Substantia nigra (tissue), 51 donors: ENCODE measurements at places on chromosomes 3 and 15.

GRCh38 chr3:66747696-66748095 lies 246.9 kb upstream of the LRIG1 start:
- DNase-seq: no peak

DNA sequence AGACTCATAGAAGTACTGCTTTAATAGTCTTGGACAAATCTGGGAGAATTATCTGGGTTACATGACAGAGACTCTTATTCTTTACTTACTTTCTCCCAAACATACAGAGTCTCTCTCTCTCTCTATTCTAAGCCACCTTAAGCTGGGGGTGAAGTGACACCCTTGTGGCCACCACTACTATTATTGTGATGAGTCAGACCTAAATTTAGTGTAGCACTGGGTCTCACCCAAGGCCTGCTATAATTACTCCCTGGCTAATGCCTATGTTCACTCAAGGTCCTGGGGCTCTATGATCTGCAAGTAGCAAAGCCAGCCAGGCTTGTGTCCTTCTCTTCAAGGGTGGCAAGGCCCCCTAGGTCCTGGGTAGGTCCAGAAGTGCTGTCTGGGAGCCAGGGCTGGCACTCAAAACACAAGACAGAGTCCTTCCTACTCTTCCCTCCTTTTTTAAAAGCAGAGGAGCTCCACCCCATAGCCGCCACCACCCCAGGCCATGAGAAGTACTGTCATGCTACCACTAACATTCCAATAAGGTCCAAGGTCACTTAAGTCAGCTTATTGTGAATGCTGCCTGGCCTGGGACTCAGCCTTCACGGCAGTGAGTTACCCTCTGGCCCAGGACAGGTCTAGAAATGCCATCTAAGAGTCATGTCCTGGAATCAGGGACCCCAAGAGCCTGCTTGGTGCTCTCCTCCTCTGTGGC lies 183.6 kb downstream of the POLQ start:
- DNase-seq: no peak

GRCh38 chr15:58931987-58932588 lies 1.4 kb downstream of the SLTM start:
- DNase-seq: no peak

- DNase-seq: no peak
Observed at GRCh38 chr3:58266577-58266976, 29.0 kb downstream of the ABHD6 start.

GRCh38 chr3:134624537-134625287 lies 26.1 kb downstream of the KY start:
- no peak for DNase-seq

DNA sequence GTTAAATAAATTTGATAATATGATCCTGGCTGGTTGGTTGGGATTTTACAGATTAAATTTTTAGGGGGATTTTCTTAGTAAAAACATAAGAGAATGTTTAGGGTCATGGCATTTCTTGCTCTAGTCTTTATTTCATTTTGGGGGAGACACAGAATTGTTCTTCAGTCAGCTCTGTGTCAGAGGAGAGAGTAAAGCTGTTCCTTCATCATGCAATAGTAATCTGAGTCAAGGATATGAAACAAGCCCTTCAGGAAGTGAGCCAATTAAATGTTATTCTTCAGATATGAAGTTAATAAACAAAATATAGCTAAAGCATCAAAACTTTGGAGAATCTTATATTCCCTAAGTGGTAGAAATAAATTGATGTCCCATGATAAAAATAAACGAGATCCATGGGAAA lies 22.9 kb upstream of the SLC4A7 start:
- no peak for DNase-seq
